ENCODE measurements at places on chromosomes 16 and 17.

GRCh38 chr17:57811638-57812280 is 38.1 kb downstream of the MRPS23 start:
- DNase-seq = no peak

- DNase-seq = peak; percentile 82
These were observed 192.8 kb downstream of the MAP2K6 start for GRCh38 chr17:69607162-69607834.

DNA sequence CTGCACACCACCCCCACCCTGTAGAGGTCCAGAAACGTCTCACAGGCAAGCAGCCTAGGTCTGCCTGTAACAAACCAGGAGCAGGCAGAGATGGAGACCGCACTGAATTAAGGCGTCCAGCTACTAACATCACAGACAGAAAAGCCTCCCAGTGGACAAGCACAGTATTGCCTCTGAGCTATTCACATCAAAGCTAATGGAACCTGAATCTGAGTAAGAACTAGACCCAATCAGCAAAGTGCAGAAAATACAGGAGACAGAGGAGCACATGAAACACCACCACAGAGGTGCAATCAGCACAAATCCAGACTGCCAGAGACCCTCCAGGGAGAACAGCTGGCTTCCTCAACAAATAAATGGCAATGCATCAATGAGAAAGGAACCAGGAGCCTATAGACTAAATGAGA is 22.2 kb upstream of the PEMT start:
- DNase-seq = peak; percentile 61

DNA sequence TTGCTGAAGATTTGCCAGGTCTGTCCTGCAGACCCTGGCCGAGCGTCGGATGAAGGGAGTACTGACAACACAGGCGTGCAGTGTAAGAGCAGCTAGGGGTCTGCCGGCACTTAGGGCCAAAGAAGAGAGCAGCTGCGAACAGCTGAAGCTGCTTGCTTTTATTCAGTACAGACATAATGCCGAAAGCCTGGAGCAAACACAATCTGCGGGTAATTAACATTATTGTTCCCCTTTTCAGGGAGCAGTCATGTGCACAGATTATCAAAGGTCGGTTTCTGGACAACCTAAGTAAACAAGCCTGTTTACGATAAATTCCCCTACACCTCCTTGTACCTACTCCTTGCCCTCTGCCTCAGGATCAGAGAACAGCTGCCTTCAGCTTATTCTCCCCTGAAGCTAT is 12.0 kb upstream of the KRT23 start:
- DNase-seq = no peak

GRCh38 chr17:5841862-5842261 is 228.3 kb upstream of the WSCD1 start:
- DNase-seq = no peak

DNA sequence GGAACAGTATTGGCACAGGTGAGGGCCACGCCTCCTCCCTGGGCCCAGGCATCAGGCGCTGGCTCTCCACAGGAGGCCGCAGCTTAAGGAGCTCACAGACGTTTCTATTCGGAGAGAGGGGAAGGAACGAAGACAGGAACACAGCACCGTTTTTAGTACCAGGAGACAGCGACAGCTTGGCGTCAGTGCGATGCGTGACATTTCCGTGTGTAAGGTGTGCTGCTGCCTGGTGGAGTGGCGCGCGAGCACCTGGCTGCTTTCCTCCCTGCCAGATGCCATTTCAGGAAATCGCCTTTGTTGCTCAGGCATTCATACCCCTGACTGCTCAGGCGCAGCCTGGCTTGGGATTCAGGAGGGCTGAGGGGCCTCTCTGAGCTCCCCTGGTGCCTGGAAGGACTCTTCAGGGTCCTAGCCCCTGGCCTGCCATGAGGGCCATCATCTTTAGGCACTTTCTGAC is 367.5 kb downstream of the CPPED1 start:
- DNase-seq = no peak

GRCh38 chr16:57863434-57864160 is 61.3 kb upstream of the KIFC3 start:
- peak; percentile 90 for DNase-seq

DNA sequence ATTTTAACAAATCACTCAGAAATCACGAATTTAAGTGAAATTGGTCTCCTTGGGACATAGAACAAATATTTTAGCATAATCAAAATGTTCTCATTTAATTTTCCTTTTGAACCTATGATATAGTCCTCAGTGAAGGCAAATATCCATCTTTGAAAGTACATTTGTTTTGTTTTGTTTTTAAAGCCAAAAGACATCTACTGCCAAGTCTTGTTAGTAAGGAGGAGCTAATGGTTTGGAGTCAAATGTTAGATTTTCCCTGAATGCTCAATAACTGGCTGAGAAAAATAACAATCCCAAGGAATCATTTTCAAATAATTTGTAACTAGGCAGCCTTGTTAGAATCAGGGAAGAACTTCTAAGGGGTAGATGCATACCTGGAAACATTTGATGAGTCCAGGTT is 302.9 kb upstream of the MAF start:
- DNase-seq = no peak

DNA sequence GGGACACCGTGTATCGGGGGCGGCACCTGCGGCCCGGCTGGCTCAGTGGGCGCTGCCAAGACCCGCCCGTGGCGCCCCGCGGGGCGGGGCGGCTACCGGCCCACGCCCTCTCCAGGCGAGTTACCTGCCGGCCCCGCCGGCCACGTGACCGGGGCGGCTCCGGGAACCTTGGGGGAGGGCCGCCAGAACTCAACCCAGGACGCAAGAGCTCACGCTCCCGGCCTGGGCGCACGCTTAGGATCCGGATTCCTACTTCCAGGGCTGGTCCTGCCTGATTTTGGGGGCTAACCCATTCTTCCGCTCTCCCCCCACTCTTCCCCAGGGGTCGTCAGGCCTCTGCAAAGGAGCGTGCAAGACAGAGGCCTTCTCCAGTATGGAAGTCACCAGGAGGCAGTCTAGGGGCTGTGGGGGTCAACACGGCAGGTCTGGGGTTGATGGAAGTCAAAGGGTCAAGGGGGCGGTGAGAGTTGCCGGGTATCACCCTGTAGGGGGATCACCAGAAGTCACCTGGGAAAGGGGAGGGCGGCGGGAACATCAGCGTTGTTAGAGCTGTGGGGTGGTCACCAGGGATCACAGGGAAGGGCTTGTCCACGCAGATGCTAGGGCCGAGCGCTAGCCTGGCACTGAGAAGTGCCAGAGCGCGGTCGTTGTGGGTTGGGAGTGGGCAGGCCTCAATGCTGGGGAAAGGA is 354 bp upstream of the ESRP2 start:
- peak; percentile 22 for DNase-seq

GRCh38 chr16:23865853-23866252 is 30.1 kb downstream of the PRKCB start:
- DNase-seq = no peak

DNA sequence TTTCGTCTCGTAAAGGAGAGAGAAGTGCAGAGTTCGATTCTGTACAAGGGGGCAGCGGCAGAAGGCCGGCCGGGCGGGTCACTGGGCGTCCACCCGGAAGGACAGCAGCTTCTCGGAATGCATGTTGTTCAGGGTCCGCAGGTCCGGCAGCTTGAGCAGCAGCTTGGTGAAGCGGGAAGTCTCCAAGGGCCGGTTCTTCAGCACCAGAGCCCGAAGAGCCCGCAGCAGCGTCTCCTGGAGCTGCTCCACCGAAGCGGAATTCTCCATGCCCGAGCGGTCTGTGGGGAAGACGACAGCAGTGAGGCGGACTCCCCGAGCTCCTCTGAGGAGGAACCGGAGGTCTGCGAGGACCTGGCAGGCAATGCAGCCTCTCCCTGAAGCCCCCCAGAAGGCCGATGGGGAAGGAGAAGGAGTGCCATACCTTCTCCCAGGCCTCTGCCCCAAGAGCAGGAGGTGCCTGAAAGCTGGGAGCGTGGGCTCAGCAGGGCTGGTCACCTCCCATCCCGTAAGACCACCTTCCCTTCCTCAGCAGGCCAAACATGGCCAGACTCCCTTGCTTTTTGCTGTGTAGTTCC is 7.3 kb downstream of the NR1D1 start:
- no peak for DNase-seq

DNA sequence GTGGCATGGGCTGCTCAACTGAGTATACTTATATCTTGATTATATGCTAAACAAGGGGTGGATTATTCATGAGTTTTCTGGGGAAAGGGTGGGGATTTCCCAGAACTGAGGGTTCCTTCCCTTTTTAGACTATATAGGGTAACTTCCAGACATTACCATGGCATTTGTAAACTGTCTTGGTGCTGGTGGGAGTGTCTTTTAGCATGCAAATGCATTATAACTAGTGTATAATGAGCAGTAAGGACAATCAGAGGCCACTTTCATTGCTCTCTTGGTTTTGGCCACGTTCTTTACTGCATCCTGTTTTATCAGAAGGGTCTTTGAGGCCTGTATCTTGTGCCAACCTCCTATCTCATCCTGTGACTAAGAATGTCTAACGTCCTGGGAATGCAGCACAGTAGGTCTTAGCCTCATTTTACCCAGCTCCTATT is 12.0 kb downstream of the PRR11 start:
- no peak for DNase-seq

DNA sequence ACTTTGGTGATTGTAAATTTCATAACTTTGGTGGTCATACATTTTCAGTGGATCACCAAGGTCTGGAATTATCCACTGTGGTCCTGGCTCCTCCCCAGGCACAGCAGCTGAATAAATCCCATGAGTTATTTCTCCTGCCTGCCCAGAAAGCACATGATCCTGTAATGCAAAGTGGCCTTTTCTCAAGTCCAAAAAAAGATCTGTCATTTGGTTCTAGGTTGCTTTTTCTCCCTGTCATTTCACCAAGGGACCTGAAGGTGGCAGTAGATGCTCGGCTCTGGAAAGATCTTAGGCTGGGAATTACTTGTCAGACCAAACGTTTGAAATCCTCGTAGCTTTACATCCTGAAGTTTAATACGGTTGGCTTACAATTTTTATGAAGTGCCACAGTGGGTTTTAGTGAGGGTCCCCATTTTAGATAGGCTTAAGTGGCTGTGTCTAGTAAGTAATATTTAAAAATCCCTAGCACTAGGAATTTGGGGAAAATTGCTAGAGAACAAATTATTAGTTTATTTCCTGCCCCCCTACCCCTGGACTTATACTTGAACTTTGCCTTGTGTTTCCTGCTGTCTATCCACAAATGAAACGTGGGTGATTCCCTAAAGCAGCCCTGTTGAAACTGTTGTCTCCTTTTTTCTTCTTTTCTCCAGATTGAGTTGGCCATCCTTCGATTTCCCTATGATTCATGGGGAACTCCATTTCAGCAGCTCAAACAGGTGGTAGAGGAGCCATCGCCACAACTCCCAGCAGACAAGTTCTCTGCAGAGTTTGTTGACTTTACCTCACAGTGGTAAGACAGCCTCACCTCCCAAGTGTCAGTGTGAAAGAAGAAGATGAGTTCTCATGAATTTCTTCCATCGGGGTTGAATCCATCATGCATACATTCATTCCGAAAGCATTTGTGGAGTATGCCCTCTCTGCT is 111.7 kb downstream of the MAP2K6 start:
- DNase-seq = peak; percentile 66

DNA sequence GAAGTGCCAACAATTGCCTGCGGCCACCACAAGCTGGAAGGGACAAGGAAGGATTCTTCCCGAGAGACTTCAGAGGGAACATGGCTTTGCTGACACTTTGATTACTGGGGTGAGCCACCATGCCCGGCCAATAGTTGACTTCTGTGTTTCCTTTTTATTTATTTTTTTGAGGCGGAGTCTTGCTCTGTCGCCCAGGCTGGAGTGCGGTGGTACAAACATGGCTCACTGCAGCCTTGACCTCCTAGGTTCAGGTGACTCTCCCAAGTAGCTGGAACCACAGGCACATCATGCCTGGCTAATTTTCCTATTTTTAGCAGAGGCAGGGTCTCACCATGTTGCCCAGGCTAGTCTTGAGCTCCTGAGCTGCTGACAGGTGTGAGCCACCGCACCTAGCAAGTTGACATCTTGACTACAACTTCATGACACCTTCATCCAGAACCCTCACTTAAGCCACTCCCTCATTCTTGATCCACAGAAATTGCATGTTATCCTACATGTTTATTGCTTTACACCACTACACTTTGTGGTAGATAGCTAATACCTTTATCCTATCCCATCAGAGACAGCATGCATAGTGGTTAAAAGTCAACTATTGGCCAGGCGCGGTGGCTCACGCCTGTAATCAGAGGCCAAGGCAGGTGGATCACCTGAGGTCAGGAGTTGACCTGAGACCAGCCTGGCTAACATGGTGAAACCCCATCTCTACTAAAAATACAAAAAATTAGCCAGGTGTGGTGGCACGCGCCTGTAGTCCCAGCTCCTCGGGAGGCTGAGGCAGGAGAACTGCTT is 16.1 kb upstream of the GPRC5C start:
- no peak for DNase-seq

- DNase-seq = peak; percentile 60
These were observed 17.5 kb upstream of the MTMR4 start for GRCh38 chr17:58531661-58532554.

GRCh38 chr17:19017804-19018599 is 13.4 kb upstream of the FAM83G start:
- DNase-seq = no peak

GRCh38 chr16:56457927-56458470 is 6.6 kb downstream of the OGFOD1 start:
- DNase-seq = no peak

- DNase-seq = no peak
These were observed 527 bp downstream of the UNC45B start for GRCh38 chr17:35148144-35148543.

DNA sequence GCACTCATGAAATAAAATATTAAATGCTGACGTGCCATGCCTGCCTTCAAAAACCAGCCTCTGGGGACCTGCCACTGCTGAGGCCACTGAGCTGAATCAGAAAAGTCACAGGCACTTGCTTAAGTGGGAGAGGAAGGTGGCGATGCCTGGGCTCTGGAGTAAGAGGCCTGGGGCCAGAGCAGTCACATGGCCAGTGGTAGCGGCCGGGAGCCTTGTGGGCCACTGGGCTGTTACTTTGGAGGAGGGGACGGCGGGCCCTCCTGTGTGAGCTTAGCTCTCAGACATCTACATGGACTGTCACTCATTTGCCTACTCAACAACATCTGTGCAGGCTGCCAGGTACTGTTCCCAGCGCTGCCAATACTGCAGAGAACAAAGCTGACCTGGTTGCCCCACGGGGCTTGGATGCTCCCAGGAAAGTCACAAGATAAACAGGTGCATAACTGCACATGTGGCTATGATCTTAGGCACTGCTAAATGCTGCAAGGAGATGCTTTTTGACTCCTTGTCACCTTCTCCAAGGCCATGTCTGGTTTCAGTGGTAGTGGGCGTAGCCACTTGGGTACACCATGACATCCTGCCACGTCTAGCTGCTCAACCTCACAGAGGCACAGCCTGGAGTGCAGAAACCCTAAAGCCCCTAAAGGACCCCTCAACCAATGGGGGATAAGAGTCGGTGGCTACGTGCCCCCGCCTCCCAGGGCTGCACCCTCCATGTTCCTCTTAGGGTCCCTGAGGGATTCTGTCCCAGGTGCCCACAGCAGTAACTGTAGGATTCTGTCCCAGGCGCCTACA is 11.6 kb downstream of the COTL1 start:
- no peak for DNase-seq
